Tongue (tissue), 3 donors: ENCODE measurements at places on chromosomes 4 and X. TPM values are rescaled to one million over a fixed set of nuclear protein-coding genes. Genes with fewer than 3 reads are reported as not detected.

Gene CSN3
- total RNA-seq = not detected

Gene IL15
- total RNA-seq = 9.1 TPM

Gene STBD1
- total RNA-seq = 64.8 TPM

Gene LAGE3
- total RNA-seq = 23.8 TPM

Gene SLC6A14
- total RNA-seq = 3.2 TPM
